ENCODE measurements at places on chromosomes 3 and 15.
A peak's percentile ranks its signal among the peaks of the same experiment; 100 is the strongest.

GRCh38 chr3:44659434-44659833, 10.9 kb downstream of the ZNF35 start:
- DNase-seq: no peak

DNA sequence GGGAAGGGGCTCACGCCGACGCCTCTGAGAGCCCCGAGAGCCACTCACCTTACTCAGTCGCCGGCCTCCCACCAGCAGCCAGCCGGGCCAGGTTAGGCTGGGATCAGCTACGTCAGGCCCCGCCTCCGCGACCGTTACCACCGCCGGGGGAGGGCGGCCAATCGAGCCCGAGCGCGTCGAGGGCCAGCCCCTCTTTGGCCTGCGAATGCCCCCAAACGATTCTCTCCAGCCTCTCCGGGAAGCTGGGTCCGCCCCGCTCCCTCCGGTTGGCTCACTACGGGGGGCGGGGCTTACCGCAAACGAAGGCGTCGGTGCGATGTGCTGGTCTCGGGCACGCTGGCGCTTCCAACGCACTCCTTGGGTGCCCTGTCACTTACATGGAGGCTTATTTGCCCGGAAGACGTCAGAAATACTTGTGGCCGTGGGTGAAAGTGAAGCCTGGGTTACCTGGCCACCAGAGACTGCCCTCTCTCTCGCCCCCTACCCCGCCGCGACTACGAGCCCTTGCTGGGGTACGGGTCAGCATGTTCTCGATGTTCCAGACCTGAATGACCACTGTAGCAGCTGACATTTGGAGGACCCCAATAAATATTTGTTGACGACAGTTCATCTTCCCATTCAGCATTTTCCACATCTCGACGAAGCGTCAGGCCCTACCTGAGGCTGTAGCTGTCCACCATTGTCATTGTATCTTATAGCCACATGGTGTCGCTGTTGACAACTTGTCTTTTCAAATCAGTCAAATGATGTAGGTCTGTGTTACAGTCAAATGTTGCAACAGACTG, at the start of gene CEP70:
CEP70 (minus strand) TSS at position 111 of the 785 bp plus-strand sequence. CDS start 21,333 bp downstream, outside the sequence.
- peak; percentile 95 for DNase-seq

- no peak for DNase-seq
Observed at GRCh38 chr3:176787506-176787905, 409.8 kb downstream of the TBL1XR1 start.

GRCh38 chr3:32143849-32144757, 37.7 kb downstream of the GPD1L start:
- DNase-seq: peak; percentile 94

DNA sequence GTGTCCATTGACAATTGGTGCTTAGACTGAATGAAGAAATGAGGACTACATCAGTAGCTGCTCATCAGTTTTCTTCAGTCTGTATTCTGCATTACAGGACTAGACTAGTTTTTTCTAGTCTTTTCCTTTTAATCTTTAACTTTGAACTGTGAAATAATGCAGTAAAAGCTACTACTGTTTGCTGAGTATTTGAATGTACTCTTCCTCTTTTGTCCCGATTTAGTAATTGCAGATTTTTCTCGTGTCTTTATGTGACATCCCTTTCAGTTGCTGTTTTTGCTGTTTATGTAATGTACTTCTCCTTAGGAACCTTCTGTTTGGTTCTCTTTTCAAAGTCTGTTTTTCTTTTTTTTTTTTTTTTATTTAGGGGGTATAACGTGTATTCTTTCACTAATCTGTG, 17.4 kb downstream of the MFSD1 start:
- DNase-seq: no peak

- DNase-seq: peak; percentile 77
Observed at GRCh38 chr3:100254168-100254777, 6.5 kb upstream of the TBC1D23 start.

- peak; percentile 24 for DNase-seq
Observed at GRCh38 chr3:487614-488013, 291.1 kb downstream of the CHL1 start.

- DNase-seq: no peak
Observed at GRCh38 chr15:26983822-26984221, 12.8 kb downstream of the GABRG3 start.

- DNase-seq: no peak
Observed at GRCh38 chr15:81315452-81316175, 8.3 kb downstream of the STARD5 start.

DNA sequence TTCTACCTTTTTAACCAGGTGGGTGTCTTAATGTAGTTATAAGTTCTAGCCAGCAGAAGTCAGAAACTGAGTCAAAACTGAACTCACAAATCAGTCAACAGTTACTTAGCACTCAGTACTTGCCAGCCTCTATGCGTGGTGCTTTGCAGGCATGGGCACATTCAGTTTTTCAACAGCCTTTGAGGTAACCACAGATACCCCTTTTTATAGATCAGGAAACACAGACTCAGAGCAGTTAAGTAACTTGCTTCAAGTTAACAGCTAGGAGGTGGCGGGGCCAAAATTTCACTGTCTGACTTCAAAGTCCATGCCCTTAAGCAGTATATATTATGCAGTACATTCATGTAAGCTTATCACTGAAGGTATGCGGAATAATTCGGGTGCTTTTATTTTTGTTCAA, 139.4 kb downstream of the FHIT start:
- no peak for DNase-seq

Measured in fibroblast of mammary gland (primary cell).